ENCODE measurements at places on chromosomes 1 and 21. TPM values are rescaled to one million over a fixed set of nuclear protein-coding genes. Genes with fewer than 3 reads are reported as not detected.

The CDCA8 gene
- total RNA-seq, result 39.6 TPM

The HAO2 gene
- total RNA-seq, result not detected

The PPM1J gene
- not detected for total RNA-seq

The BGLAP gene
- total RNA-seq, result 0.97 TPM

The CA6 gene
- total RNA-seq, result 1.2 TPM

The MCOLN2 gene
- total RNA-seq, result 103 TPM

The NBPF6 gene
- not detected for total RNA-seq

The GREM2 gene
- not detected for total RNA-seq

The CDA gene
- total RNA-seq, result not detected

The HES4 gene
- total RNA-seq, result 0.24 TPM

The KRTAP13-2 gene
- not detected for total RNA-seq

The F3 gene
- total RNA-seq, result 0.16 TPM

The OLFM3 gene
- total RNA-seq, result not detected

The IL20 gene
- not detected for total RNA-seq

The SPTA1 gene
- total RNA-seq, result not detected

- no peak for DNase-seq
These were observed 11.7 kb upstream of the SNAPIN start for GRCh38 chr1:153646672-153647345.

- DNase-seq, result peak; percentile 20
These were observed 81.8 kb downstream of the PHTF1 start for GRCh38 chr1:113677250-113678158.

GRCh38 chr1:245126530-245126929 lies 28.3 kb upstream of the KIF26B start:
- no peak for DNase-seq

GRCh38 chr1:65946960-65947359 lies 154.3 kb downstream of the PDE4B start:
- no peak for DNase-seq

DNA sequence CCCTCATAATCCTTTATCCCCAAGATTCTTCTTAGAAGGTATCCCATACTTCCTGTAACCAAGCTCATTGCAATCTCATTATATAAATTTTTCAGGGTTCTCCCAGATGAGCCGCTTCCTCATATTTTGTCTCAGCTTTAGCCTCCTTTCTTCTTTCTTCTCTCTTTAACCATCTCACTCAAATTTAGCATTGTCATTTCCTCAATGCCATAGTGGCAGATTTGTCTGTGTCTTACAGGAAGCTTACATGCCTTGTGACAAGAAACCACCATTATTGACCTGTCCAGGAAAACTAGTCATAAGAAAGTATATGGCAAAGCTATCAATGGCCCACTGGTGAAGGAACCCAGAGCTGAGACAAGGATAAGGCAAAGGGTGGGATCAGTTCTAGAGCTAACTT lies 6.0 kb upstream of the FCRL2 start:
- DNase-seq, result no peak

GRCh38 chr1:21237446-21238088 lies 52.7 kb downstream of the ECE1 start:
- DNase-seq, result no peak

DNA sequence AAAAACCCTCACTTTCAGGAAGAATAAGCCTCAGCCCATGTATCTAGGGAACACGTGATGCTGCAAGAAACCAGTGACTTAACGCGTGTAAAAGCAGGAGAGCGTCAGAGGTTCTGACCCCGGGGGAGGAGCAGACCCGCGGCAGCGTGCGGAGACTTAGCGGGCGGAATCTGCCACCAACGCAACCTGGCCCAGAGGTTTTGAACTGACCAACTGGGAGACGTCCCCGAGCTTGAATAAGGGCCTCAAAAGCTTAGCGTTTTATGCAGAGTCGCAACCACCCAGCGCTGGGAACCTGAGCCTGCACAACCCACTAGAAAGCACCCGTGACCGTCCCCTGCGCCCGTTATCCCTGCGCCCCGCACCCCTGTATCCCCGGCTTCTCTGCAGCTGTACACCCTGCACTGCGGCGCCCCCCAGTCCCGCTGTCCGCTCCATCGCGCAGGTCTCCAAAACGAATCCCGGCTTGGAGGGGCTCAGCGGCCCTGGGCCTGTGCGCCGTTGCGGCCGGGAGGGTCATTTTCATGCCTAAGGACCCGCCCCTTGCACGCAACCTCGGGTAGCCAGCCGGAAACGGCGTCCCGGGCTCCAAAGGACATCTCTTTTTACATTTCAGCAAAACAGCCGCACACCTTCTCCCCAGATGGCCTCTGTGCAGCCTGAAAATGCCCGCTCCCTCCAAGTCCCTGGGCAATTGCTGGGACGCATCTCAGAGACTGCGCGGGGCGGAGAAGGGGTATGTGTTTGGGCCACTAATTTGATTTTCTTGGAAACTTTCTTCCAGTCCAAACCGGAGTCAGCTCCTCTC lies 29.4 kb upstream of the TRIM17 start:
- no peak for DNase-seq

DNA sequence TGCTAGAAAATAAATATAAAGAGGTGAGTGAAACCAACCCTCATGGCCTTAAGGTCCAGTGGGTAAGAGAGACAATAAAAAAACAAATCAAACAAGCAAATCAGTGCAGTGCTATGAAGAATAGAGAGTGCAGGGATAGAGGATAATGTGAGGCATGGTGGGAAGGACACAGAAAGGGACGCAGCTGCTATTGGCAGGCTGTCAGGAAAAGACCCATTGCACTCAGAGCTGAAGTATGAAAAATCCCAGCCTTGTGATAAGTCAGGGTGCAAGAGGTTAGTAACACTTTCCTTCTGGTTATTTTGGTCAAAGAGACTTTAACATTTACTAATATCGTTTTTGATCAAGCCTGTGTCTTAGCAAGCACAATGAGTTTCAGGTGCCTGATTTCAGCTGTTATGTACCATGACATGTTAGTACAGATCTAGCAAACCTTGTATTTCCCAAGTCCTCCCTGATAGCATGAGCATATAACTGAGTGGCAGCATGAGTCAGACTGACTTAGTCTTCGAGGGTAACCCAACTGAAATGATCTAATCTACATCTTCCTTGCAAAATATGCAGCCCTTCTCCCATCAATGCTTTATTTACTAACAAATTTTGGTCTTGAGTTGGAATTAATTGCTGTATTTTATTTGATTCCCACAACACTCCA lies 31.7 kb downstream of the CHML start:
- DNase-seq, result no peak

- DNase-seq, result no peak
These were observed 3.1 kb downstream of the BCAN start for GRCh38 chr1:156645056-156645455.

DNA sequence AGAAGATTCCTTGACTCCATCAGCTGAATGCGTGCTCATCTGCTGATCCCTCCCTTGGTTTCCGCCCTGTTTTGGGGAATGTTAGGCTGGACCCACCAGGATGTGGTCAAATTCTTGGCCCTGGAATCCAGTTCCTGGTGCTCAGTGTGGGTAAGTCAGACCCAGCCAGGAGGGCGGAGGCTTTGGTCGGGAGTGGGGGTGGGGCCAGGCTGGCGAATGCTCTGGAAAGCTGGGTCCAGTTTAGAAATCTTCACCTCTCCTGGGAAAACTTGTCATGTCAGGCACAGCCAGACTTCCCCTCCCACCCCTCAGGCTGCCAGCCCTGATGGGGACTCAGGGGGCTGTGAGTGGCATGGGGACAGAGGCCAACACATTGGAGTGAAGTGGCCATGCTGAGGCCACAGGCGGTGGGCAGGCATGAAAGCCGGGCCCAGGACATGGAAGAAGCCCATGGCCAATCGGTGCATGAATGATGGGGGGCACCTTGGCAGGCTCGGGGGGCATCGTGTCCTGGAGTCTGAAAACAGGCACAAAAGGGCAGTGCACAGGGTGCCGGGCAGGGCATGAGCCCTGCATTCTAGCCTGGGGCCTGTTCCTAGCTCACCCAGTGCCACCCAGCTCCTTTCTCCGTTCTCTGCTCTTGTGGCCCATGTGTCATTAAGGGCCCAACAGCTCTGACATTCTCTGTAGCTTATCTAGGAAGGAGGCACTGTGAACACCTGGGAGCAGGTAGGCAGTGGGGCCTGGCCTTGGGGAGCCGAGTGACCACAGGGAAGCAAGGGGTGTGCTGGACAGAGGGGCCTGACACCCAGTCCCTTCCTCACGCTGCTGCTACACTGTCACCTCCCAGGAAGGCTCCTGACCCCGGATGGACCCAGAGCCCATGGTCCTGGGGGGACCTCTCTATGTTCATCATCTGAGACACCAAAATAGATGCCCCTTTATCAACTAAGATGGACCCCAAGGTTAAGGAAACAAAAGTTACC lies 14.6 kb upstream of the PADI1 start:
- DNase-seq, result no peak

DNA sequence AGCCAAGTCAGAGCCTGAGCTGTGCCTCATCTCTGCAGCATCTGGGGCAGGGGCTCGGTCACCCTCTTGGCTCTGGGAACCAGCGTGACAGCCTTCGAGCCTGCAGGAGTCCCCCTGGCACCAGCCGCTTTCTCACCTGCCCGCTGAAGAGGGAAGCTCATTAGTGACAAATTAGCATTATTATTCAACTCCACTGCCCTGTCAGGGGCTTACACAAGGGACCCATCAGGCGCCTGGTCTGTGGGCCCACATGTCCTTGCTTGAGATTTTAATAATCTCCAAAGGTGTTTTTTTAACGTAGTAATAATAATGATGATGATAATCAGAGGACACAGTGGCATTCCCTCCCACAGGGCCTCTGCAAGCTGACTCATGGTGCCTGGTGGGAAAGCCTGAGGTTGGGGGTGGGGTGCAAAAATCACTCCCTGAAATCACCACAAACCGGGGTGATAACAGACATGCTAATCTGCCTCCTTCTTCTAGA lies 98.1 kb upstream of the IGSF21 start:
- no peak for DNase-seq

DNA sequence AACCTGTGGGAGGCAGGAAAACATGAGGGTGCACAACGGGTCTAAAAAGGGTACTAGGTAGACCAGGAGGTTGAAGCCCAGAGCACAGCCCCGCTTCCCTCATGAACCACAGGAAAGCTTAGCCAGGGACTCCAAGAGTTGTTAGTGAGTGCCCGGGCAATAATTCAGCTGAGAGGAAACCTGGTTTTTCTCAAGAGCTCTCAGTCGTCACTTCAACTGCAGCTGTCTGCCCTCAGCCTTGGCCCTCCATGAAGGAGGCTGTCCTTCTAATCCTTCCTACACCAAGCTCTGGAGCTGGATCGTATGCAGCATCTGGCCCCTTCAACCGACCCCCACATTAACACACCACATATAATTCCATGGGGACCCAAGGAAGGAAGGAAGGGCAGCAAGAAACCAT lies 77.0 kb upstream of the BACE2 start:
- DNase-seq, result no peak

GRCh38 chr1:61618193-61618592 lies 106.7 kb downstream of the TM2D1 start:
- DNase-seq, result no peak

DNA sequence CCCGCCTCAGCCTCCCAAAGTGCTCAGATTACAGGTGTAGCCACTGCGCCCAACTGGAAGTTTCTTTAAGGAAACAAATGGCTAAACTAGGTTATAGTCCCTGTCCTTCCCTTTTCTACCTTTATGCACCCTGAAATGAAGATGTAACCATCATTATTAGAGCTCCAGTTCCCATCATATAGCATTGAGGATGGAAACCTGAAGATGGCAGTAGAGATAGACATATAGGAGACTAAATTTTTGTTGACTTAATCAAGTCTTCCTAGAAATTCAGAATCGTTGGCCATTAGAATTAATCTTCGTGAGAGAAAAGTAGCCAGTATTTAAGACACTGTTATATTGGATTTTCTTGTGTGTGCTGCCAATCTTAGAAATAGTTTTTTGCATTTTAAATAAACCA lies 1016.3 kb upstream of the NCAM2 start:
- DNase-seq, result no peak

- DNase-seq, result no peak
These were observed 277.0 kb downstream of the PTPRU start for GRCh38 chr1:29513357-29513756.

GRCh38 chr1:7826363-7826762 lies 26.5 kb downstream of the UTS2 start:
- no peak for DNase-seq

- no peak for DNase-seq
These were observed 9.9 kb upstream of the SYTL1 start for GRCh38 chr1:27331922-27332321.

GRCh38 chr1:157992031-157992832 lies 1.2 kb upstream of the KIRREL1 start:
- peak; percentile 8 for DNase-seq

GRCh38 chr1:154895798-154896197 lies 25.7 kb upstream of the KCNN3 start:
- no peak for DNase-seq

DNA sequence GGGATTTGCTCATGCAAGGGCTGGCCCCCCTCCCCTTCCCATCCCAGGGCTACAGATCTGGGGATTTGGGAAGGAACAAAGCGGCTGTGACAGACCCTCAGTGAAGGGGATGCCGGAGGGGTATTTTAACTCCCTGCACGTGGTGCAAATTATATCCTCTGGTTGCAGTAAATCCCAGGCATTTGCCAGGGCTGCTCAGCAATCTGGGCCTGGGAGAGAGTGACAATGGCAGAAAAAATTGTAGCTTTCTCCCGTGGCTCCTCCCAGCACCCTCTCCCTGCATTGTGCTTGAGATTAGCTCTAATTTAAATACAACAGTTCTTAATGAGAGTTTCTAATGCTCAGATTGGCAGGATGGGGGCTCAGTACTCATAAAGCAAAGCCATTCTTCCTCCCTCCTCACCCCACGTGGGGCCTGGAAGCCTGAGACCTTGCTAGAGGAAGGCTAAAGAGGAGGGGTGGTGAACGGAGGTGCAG lies 129.9 kb upstream of the CD34 start:
- no peak for DNase-seq

- no peak for DNase-seq
These were observed 48.7 kb upstream of the DMRTA2 start for GRCh38 chr1:50471967-50472366.

GRCh38 chr1:180094705-180095295 lies 59.9 kb upstream of the QSOX1 start:
- no peak for DNase-seq

GRCh38 chr1:198909973-198910372 lies 271.1 kb downstream of the PTPRC start:
- no peak for DNase-seq

GRCh38 chr1:244405856-244406255 lies 45.9 kb downstream of the ADSS2 start:
- DNase-seq, result no peak

- DNase-seq, result no peak
These were observed 322.8 kb downstream of the SEC16B start for GRCh38 chr1:177646757-177647730.

DNA sequence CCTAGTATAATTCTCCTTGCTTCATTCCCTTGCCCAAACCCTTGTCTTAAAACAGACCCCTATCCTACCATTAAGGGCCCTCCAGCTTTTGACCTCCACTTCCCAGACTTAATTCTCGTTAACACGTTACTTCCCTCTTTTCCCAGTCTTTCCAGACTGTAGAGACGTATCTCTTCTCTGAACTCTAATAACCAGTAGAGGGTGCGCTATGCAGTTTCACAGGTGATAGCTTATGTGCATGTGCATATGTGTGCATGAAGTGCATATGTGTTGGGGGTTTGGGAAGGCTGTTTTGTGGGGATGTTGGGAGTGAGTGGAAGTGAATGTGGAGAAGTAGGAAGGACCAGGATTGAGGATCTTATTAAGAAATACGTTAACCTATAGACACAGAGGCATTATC lies 78.1 kb upstream of the CCDC190 start:
- no peak for DNase-seq
